ENCODE measurements at places on chromosomes 6 and 20.

GRCh38 chr6:158757753-158758090, 61.4 kb downstream of the EZR start:
- no peak for DNase-seq

- no peak for DNase-seq
These were observed 101.5 kb downstream of the UNC5CL start for GRCh38 chr6:40937491-40937890.

- DNase-seq, result no peak
These were observed 102.8 kb upstream of the SGK1 start for GRCh38 chr6:134420614-134421181.

DNA sequence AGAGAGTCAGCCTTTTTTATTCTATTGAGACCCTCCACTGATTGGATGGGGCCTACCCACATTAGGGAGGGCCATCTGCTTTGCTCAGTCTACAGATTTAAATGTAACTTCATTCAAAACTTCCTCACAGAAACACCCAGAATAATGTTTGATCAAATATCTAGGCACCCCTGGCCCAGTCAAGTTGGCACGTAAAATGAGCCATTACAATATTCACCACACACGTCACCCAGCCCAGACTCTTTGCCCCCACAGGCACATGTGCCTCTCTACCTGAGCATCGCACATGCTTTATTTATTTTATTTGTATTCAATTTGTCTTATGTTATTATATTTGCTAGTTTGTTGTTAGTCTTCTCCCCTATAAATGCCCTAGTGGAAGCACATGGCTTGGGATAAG, 70.9 kb upstream of the EYA2 start:
- no peak for DNase-seq

- DNase-seq, result no peak
These were observed 231 bp upstream of the PHACTR2 start for GRCh38 chr6:143677577-143677890.

DNA sequence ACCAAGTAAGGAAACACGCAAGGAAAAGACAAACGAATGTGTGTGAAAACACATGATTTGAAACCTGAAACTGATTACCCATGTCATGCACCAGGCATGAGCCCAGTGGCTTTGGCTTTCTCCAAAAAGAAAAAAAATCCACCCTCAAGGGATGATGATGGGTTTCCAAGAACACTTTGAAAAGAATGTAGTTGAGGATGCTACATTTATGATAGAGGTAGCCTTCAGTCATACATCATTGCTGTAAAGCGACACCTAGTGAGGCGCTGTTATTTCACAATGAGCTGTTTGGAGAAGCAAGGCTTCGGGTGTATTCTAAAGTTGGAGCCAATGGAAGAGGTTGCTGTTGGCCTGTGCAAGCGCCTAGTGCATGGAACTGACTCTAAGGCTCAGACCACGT, 124.9 kb downstream of the SCML4 start:
- no peak for DNase-seq

- no peak for DNase-seq
These were observed 16.6 kb downstream of the CHMP4B start for GRCh38 chr20:33827634-33828325.

GRCh38 chr6:105310371-105310770, 92.5 kb downstream of the PREP start:
- DNase-seq, result no peak

GRCh38 chr20:32959351-32960221, 44.6 kb downstream of the SUN5 start:
- DNase-seq, result no peak

- DNase-seq, result no peak
These were observed 42.6 kb upstream of the ENPP1 start for GRCh38 chr6:131765081-131765803.

DNA sequence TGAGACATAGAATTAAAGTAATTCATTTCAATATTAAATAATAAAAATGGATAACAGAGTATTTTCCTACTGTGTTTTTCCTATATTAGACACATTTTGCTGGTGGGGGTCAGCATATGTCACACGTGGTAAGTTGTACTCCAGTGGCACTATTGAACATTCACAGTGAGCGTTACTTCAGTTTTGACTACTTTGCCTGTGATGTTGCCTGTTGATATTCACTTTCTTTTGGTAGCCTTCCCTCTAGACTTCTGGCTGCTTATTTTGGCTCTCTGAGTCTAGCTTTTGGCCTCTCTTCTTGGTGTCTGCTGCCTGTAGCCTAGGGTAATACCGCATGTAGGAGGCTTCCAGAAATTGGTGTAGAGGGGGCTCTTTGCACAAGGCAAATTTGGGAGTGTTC, 64.4 kb upstream of the TFB1M start:
- no peak for DNase-seq

GRCh38 chr6:99458319-99458718, 33.2 kb upstream of the PNISR start:
- no peak for DNase-seq

DNA sequence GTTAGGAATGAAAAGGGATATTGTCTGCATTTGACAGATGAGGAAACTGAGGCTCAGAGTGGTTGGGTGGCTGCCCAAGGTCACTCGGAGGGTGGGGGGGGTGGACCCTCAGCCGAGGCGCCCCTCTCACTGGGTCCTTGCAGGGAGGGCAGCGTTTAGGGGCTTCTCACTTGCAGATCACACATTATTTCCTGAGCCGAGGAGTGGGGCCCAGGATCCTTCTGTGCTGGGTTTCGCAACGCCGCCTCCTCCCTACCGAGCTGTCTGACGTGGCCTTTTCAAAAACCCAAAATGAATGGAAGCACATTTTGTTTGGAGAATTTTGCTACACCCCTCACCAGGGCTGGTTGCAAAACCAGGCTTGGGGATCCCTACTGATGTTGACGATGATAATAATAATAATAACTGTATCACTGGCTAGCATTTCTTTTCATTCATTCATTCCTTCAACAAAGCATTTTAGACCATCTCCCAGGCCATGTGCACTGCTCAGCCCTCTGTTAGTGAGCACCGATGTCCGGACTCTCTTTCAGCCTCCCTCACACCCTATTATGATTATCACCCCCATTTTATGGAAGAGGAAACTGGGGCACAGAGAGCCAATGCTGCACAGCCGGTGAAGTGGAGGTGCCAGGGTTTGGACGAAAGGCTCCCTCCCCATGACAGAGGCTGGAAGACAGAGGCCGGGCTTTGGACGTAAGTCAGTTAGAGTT, 5.2 kb downstream of the DLGAP4 start:
- DNase-seq, result no peak

GRCh38 chr6:109999740-110000139, 21.6 kb downstream of the GPR6 start:
- no peak for DNase-seq

- DNase-seq, result no peak
These were observed 46.8 kb downstream of the DSTN start for GRCh38 chr20:17616480-17617211.

DNA sequence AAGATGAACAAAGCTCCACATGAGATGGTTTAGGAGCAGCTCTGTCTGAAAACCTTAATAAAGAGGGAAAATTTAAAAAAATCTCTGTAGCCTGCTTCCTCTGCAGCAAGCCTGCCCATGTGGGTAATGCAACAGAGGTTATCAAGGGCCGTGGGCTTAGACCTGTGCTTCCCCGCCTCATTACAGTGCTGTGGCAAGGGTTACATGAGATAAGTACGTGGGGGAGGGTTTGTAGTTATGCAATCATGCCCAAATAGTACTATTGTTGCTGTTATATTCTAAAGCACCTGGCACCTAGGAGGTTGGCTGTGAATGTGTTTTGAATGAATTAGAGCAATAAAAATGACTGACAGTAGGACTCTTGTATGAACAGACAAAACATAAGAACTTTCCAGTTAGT, 68.3 kb downstream of the PKHD1 start:
- DNase-seq, result no peak

DNA sequence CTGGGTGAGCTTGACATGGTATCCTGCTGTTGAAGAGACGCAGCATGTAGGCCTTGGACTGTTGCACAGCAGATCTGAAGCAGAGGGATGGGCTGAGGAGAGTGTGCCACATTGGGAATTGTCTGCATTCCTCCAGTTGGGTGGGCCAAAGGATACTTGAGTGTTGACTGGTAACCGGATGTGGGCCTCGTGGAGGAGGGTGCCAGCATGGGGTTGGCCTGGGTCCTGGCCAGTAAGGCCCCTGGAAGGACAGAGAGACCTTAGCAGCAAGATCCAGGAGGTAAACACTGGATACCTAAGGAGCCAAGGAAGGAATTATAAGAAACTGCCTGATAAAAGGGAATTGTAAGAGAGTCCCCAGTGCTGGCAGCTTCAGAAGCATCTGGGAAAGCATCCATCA, 76.9 kb downstream of the FIG4 start:
- DNase-seq, result no peak

GRCh38 chr6:44260451-44261297, 3.3 kb upstream of the SLC35B2 start:
- DNase-seq, result no peak
